ENCODE measurements at places on chromosomes 1 and 21. TPM values are rescaled to one million over a fixed set of nuclear protein-coding genes. Genes with fewer than 3 reads are reported as not detected.

- H3K27me3 ChIP-seq: no peaks in the 10 kb centered on the region
- DNase-seq: no peak
- H3K4me1 ChIP-seq: no peaks in the 10 kb centered on the region
- H3K36me3 ChIP-seq: no peaks in the 10 kb centered on the region
- H3K4me3 ChIP-seq: no peak overlapping the region
Observed at GRCh38 chr1:197469620-197470210, 201.7 kb downstream of the CRB1 start.

Gene BGLAP
- 0.52 TPM for total RNA-seq

DNA sequence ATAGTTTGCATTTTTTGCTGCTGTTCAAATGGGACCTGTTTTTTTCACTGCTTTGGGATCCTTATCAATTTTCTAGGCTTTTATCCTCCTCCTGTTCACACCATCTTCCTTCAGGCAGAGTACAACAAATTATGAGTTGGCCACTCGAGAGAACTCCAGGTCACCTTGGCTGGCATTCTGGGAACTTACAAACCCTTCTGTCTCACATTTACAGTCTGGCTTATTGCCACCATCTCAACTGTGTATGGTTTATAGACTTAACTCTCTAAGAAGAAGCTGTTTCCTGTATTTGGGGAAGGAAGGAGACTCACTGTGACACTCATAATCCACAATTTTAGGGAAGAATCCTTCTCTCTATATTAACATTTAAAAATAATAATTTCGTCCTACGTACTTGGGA, 5.4 kb upstream of the ZNF691 start:
- DNase-seq: no peak
- H3K4me3 ChIP-seq: no peak overlapping the region
- H3K4me1 ChIP-seq: peaks cover 5% of the 10 kb centered on the region

Gene GPR52
- 3.3 TPM for total RNA-seq

- H3K27me3 ChIP-seq: no peaks in the 10 kb centered on the region
- no peaks in the 10 kb centered on the region for H3K4me1 ChIP-seq
- no peaks in the 10 kb centered on the region for H3K36me3 ChIP-seq
- no peak for DNase-seq
- no peak overlapping the region for H3K4me3 ChIP-seq
Observed at GRCh38 chr1:205028924-205029323, 14.1 kb upstream of the CNTN2 start.

Gene SLC16A4
- 3.6 TPM for total RNA-seq

Measured in body of pancreas (tissue), 4 donors.